Fibroblast of skin of scalp (primary cell): ENCODE measurements at places on chromosomes 2 and 18.

DNA sequence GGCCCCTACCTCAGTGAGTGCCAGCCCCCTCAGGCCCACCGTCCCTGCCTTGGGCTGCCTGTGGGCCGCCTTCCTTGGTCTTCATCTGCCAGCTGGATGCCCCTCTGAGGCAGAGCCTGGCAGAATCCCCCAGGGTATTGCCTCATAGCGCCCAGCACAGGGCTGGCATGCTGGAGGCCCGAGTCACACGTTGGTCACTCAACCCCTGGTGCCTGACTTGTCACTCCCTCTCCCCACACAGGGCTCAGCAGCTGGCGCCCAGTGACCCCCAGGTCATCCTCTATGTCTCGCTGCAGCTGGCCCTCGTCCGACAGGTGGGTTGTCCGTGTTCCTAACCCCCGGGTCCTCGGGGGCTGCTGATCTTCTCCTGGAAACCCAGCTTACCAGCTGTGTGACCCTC, 108.4 kb upstream of the MCFD2 start:
- DNase-seq, result no peak

- DNase-seq, result peak; percentile 24
Measured at GRCh38 chr2:208249296-208249695, 5.6 kb downstream of the IDH1 start.

- DNase-seq, result no peak
Measured at GRCh38 chr2:37969731-37970130, 44.6 kb downstream of the RMDN2 start.

DNA sequence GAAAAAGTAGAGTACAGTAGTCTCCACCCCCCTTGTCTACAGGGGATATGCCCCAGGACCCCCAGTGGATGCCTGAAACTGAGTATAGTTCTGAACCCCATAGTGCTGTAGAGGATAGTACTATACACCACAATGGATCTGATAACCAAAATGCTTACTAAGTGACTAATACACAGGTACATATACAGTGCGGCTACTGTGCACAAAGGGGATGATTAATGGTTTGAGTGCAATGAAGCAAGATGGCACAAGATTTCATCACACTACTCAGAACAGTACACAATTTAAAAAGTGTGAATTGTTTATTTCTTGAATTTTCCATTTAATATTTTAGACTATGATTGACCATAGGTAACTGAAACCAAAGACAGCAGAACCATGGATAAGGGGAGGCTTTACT, 446.9 kb upstream of the NRP2 start:
- DNase-seq, result no peak

DNA sequence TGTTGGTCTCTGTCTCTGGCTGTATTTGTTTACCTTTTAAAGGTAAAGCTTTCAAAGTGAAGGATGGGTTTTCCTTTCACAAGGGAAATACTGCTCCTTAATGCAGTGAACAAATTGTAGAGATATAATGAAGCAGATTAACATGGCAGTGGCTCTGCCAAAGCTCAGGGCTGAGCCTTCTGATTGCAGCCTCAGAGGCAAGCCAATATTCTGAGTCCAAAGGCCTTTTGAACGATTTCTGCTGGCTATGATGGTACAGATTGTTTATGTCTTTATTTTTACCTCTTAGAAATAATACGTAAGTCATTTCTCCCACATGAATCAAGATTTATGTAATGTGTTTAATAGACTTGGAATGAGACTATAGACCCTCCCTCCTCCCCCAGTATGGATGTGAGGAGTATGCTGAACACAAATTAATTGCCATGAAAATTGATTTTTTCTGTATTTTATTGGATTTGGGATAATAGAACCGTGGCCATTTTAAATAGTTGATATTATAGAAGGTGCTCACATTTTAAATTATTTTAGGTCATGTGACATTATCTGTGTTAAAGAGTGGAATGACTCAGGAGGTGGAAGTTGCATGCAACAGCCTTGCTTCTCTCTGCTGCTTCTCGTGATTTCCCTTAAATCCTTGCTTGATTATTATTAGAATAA, 772 bp downstream of the SCN2A start:
- no peak for DNase-seq

DNA sequence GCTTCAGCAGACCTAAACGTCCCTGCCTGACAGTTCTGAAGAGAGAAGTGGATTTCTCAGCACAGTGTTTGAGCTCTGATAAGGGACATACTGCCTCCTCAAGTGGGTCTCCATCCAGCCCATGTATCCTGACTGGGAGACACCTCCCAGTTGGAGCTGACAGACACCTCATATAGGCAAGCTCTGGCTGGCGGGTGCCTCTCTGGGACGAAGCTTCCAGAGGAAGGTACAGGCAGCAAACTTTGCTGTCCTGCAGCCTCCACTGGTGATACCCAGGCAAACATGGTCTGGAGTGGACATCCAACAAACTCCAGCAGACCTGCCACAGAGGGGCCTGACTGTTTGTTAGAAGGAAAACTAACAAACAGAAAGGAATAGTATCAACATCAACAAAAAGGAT, 728.4 kb downstream of the MBD2 start:
- DNase-seq, result no peak

- DNase-seq, result no peak
Measured at GRCh38 chr2:173984866-173985604, 19.9 kb upstream of the SP3 start.

- DNase-seq, result no peak
Measured at GRCh38 chr2:104969564-104969963, 68.3 kb upstream of the MRPS9 start.

DNA sequence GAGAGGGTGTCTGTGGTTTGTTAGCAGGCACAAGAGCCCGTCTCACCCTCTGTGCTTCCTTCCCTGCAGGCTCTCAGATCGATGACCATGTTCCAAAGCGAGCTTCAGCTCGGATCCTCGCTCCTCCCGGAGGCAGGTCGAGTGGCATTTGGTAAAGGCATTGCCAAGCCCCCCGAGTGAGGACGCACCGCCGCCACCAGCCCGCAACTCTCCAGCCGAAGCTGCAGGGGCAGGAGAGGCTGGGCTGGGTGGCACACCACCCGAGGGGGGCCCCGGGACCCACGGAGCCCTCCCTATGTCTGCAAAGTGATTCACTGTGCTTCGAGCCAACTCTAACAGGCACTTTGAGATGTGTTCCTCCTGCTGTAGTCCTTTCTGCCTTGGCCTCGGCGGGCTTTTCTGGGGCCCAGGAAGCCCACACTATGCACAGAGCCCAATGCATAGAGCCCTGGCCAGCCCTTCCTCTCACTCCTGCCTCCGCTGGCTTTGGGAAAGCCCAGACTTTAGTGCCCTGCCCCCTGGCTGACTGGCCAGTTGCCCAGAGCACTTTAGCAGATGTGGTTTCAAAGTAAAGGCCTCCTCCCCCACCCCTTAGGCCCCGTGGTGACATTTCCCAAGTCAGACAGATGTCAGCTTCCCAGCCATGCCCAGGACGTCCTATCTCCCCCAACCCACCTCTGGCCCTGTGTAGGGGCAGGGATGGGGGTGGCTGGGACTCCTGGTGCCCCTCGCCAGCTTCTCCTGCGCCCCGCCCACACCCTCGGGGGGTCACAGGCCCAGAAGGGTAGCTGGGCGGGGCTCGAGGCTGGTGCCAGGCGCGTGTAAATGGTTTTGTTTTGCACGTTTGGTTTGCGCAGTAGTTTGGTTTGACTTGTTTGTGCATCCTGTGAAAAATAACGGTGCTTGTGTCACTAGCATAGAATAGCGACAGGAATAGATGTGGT, 23.3 kb upstream of the MAPRE3 start:
- peak; percentile 49 for DNase-seq

- peak; percentile 40 for DNase-seq
Measured at GRCh38 chr2:30127016-30127893, 19.6 kb upstream of the YPEL5 start.

DNA sequence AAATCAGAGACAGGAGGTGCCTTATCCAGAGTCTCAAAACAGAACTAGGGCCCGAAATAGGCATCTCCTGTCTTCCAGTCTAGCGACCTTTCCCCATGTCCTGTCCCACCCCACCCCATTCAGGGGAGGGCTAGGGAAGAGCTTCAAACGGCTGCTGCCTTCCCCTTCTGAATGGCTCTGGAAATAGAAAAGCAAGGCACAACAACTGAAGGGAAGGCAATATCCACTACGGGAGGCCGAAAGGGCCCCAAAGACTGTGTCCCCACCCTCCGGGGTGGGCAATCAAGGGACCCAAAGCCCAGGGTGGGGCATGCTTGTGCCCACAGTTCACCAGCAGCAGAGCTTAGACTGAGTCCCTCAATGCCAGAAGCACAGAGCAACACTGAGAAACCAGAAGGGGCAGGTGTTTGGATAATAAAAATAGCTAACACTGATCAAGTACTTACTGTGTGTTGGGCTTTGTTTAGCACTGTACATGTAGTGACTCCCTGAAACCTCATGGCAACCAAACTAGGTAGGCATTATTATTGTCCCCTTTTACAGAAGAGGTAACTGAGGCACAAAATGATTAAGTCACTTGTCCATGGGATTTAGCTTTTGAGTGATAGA, 38.5 kb downstream of the CYRIA start:
- DNase-seq, result no peak
